ENCODE measurements at places on chromosomes 6 and 20.

- no peak for DNase-seq
Observed at GRCh38 chr6:144266091-144266649, 19.0 kb upstream of the UTRN start.

GRCh38 chr6:35371494-35372262 lies 29.3 kb downstream of the PPARD start:
- no peak for DNase-seq

DNA sequence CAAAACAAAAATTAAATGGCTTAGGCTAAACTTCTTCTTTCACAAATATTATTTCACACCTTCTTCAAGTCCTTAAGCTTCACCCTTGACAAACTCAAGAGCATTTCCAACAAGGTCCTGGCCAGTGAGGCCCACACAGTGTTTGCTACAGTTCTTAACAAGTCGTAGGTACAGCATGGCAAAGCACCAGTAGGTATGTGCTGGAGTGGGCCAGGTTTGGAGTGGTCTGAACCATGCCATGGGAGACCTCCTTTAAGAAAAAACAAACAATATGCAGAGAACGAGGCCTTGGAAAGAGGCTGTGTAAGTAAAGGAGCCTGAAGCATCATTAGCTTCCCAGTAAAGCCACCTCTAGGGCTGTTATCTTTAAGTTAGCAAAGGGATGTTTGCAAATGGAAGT lies 154.3 kb upstream of the SNX9 start:
- no peak for DNase-seq

GRCh38 chr20:46174469-46175126 lies 56.5 kb downstream of the CD40 start:
- peak; percentile 66 for DNase-seq

DNA sequence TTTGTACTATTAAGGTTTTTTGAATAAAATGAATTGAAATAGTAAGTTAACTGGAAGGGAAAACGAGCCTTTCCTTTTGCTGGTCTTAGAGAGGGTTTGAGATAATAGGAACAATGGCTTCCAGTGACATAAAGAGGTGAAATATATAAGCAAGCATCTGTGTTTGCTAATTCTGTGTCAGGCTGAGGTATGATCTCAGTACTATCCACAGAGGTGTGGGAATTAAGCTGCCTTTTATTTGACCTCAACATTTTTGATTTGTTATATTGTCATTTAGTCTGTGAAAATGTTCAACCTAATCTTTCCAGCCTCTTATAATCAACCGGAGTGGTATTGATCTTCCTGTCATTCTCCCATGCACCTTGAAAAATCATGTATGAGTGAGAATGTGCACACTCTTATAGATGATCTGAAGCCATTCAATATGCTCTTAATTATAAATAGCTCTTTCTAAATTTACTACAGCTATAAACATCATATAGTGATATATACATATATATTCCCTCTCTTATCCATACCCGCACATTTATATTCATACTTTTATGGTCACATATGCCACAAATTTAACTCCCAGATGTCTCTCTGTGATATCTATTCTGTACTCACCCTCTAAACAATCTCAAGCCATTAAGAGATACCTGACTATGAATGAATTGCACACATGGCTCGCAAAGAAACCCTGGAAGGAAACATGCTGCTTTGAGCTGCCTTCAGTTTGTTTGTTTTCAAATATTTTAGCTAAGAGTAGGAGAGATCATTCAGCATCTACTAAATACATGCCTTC lies 754.7 kb upstream of the NRSN1 start:
- DNase-seq, result no peak

DNA sequence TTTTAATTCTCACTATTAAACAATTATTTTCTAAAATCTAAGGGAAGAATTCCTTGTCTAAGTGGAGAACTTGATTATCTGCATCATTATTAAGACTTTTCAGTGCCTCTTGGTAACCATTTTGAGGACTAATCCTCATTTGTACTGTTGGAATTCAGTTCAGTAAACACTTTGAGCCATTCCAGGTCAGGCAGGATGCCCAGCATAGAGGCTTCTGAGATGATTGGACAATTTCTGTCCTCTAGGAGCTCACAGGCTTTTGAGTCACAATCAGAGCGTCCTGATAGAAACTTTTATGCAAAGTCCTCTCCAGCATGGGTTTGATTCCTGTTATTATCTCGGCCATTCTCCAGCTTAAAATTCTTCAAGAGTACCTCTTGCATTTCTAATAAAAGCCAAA lies 1304.6 kb downstream of the EPHA7 start:
- no peak for DNase-seq

DNA sequence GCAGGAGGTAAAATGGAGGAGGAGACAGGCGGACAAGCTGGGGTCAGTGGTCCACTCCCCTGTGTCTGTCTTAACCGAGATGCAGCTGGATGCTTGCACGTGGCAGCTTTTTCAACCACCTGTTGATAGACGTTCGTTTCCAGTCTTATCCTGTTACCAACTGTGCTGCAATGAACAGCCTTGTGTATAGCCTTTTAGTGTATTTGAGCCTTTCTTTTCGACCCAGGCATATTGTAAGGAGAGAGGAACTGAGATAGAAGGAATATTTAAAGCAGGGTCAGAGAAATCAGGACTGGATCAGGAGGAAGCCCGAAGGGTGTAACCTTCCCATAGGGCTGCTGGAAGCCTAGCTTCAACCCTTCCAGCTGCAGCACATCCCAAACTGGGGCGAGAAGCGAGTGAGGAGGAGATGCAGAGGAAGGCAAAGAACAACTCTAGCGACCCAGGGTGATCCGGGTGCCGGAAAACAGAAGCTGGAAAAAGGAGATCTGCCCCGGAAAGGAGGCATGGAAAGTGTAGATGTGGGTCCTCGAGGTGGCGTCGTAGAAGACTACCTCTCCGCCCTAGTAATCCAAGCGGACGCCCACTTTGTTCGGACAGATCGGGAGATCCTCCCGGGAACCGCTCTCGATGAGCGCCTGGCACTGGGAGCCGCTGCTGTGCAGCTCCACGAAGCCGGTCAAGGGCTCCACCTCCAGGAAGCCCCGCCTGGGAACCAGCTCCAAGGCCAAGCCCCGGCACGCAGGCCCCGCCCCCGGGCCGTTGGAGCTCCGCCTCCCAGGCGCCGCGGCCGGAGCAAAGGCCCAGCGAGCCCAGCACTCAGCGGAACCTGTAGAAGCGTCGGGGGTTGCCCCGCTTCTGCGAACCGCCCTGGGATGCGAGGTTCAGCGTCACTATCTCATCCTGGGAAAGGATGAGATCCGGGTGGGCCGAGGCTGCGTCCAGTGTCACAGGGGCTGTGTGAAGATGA lies 11.2 kb downstream of the TRIM31 start:
- peak; percentile 60 for DNase-seq

DNA sequence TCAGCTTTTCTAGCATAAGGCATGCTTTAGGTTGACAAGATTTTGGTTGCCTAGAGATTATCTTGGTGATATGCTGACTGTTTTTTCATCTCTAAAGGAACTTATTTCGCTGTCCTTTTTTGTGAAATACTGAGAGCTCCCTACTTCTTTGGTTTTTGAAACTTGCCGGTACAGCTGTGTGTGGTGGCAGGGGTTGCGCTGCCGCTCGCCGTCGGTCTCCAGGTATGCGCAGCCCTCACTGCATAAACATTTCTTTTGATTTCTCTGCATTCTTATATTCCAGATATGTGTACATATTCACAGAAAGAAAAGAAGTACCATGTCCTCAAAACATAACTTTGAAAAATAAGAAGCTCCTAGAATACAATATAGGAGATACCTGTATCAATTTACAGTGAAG lies 106.4 kb upstream of the SYNDIG1 start:
- DNase-seq, result no peak

DNA sequence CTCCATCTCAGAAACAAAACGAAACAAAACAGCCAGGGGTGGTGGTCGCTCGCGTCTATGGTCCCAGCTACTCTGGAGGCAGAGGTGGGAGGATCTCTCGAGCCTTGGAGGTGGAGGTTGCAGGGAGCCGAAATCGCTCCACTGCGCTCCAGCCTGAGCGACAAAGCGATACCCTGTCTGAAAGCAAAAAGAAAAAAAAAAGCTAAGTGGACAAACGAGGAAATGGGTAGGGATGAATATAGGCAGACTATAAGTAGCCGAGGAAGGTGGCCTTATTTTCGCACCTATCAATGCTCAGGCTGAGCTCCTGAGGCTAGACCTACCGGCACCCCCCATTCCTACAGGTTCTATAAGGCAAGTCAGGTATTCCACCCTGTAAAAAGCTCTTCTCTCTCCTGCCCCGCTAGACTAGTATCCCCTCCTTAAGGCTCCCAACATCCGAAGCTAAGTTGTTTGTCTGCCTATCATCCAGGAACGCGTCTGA lies 650 bp upstream of the CASP8AP2 start:
- peak; percentile 20 for DNase-seq

GRCh38 chr6:24888715-24889370 lies 46.9 kb downstream of the RIPOR2 start:
- no peak for DNase-seq

DNA sequence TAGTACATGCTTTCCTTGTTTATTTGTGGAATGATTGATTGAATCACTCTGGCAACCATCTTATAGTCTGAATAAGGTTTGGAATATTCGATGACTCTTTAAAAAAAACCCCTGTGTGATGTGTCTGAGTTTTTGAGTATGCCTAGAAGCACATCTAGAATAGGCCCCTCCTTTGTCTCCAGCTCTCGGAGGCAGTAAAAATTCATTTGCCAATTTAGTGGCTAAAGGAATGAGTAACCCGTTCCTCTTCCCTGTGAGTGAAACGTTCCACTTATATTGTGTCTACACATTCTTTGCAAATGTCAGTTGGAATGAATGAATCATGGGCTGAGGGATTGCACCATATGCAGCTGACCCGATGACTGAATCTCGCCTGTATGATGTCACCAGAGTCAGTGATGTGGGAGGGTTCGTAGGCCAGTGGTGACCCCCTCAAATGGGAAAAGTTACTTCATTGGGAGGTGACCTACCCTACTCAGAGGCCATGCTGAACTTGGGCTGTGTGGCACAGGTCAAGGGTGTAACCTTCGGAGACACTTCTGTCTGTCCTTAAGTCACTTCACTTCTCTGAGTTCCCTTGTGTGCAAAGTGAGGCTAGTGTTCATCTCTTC lies 21.6 kb downstream of the MOCS3 start:
- peak; percentile 67 for DNase-seq

DNA sequence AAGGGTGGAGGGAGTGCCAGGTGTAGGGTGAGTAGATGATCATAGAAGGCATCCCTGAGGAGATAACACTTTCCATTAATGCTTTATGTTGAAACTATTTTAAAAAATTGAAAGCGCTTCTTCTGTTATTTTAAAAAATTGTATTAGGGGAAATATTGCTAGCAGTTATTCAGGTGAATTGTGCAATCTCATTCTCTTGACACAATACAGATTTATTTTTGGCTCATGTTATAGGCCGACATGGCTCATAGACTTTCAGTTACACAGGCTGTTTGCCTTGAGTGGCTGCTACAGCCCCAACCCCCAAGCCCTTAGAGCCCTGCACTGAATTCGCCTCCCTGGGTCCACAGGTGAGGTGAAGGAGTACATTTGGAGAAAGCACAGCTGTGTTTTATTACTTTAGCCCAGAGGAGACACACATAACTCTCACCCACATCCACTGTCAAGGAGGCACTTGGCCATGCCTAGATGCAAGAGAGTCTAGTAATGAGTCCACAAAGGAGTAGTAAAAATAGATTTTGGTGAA lies 228.2 kb downstream of the RFPL4B start:
- no peak for DNase-seq

DNA sequence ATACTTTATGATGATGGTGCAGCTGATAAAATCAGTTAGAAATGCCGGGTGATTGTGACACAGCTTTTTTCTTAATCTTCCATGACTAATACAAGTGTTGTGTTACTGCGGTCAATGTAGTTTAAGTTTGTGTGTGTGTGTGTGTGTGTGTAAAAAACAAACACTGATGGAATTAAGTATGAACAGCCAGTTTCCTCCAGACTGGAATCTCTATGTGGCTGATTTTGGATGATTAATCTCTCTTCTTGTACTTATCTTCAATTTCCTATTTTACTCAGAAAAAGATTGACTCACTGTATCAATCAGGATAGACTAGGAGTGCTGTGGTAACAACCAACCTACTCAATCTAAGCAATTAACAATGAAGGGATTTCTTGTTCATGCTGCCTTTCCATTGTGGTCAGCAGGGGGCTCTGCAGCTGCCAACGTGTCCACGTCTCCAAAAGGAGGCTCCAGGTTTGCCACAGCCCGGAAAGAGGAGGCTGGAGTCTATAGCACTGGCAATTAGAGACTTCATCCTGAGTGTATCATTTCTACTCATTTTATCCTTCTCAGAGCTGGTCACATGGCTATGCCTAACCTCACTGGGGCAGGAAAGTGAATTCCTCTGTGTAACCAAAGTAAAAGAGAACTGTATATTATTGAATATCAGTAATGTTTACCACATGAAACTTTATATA lies 107.7 kb downstream of the CD109 start:
- peak; percentile 20 for DNase-seq

DNA sequence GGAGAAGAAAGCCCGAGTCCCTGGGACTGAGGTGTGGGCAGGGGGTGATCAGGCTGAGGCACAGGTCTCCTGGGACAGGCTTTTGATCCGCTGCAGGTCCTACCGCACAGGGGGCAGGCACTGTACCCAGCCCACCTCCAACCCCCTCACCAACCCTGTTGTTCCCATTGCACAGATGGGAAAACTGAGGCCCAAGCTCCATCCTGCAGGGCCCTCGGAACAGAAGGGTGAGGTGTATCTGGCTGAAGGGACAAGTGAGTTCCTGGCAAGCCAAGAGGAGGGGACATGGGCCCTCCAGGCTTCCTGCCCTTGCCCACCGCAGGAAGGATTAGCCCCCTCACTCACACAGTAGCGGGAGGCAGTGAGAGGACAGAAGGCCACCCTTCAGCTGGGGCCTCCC lies 16.5 kb upstream of the SPDEF start:
- no peak for DNase-seq

GRCh38 chr6:14521141-14521540 lies 403.6 kb downstream of the CD83 start:
- DNase-seq, result no peak

GRCh38 chr6:88473589-88473988 lies 307.4 kb upstream of the CNR1 start:
- no peak for DNase-seq

GRCh38 chr6:25889877-25890853 lies 16.1 kb upstream of the SLC17A3 start:
- peak; percentile 15 for DNase-seq

- DNase-seq, result no peak
Observed at GRCh38 chr6:148265054-148265453, 77.6 kb upstream of the SASH1 start.

GRCh38 chr6:124819346-124819745 lies 142.9 kb upstream of the RNF217 start:
- no peak for DNase-seq

Data from activated CD4-positive, alpha-beta T cell treated with anti-CD3 and anti-CD28 coated beads, Interleukin-2, amount 50 U/mL, for 16 hours (primary cell).